T-helper 2 cell treated with Interferon-gamma antibody and Interleukin-4, amounts not matched to agents 5 μg/mL and 100 μg/mL, for 36 hours (primary cell): ENCODE measurements at places on chromosomes 16 and 17.
A peak's percentile ranks its signal among the peaks of the same experiment; 100 is the strongest.

- DNase-seq = no peak
These were observed 5.3 kb downstream of the NLK start for GRCh38 chr17:28047806-28048205.

DNA sequence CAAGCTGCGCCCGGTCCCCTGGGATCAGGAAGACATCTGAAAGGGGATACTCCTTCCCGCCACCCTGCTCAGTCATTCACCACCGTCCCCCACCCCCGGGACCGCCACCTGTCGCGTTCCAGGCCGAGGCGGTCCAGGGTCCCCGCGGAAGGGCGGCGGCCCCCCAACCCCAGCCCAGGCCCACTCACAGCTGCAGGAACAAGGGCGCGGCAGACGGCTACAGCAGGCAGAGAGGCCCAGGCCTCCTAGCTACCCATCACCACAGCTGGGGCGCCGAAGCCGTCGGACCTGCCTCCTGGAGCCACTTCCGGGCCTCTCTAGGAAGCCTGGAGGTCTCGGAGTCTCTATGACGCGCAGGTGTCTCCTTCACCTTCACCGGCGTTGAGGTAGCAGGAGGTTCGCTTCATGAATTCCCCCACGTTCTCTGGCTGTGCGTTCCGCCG lies at the start of gene SDR42E1:
SDR42E1 (minus strand) TSS at position 272 of the 443 bp plus-strand sequence. CDS start 10,612 bp downstream, outside the sequence.
- peak; percentile 22 for DNase-seq

DNA sequence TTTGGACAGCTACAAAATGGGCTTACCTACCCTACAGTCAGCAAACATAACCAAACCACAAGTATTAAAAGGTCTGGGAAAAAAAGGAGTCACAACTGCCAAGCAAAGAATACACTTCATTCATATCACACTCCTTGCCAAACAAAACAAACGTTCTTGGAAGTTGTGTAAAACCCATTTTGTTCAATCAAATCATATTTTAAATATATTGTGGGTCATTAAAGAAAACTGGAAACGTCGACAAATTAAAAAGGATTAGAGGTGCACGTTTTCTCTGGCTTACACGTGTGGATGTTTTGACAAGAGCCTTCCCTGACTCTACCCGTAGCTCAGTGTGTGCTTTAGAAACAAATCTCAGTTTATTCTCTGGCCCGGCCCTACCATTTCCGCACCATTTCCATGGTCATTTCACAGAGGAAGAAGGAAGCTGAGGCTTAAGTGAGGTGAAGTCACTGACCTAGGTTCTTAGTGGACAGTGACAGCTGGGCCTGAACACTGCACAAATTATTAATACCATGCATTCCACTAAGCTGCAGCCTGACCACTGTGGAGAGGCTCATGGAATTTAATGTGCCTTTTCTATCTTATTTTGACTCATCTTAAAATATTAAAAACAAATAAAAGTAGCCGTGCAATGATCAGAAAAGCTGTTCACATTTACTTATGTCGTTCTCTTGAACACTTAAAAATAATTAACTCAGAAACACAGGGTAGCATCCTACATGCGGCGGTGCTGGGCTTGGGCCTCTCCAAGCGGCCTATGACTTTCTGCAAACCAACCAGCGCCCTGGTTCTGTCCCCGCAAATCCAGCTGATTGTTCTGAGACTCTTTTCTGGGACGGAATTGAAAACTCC lies 968 bp downstream of the CEP112 start:
- DNase-seq = no peak

- peak; percentile 28 for DNase-seq
These were observed 11.4 kb downstream of the SLC5A10 start for GRCh38 chr17:18963126-18964017.

DNA sequence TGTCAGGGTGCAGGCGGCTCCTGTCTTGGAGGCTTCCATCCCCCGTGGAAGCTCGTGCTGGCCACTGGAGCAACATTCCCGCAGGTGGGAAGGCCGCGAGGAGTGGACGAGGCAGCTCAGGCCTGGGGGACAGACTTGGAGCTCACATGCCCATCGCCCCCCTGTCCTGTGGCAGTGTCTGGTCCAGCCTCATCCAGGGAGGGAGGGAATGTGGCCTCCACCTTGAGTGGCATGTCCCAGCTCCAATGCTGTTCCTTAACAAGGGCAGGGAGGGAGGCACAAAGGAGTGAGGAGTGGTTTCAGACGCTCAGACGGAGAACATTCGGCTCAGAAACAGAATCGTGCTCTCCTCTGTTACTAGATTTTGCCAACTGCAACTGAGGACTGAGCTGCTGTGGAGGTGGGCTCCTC lies 159.4 kb upstream of the CHMP6 start:
- DNase-seq = no peak

DNA sequence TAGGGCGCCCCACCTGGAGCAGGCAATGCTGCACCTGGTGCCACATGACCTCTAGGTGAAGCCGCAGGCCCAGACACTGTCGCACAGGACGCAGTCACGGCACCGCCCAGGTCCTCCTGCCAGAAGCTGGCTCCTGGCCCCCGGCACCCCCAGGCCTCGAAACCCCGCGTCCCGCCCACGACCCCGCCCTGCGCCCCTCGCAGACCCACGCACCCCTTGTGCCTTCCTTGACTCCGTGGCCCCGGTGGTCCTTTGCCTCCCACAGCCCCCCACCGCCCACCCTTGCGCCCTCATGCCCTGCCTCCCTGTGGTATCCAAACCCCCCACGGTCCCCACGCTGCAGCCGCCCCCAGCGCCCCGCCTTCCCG lies 6.3 kb upstream of the C1QTNF8 start:
- DNase-seq = no peak

GRCh38 chr16:89164436-89164835 lies 7.1 kb upstream of the CDH15 start:
- no peak for DNase-seq

- no peak for DNase-seq
These were observed 61.7 kb upstream of the XYLT1 start for GRCh38 chr16:17532338-17532995.

DNA sequence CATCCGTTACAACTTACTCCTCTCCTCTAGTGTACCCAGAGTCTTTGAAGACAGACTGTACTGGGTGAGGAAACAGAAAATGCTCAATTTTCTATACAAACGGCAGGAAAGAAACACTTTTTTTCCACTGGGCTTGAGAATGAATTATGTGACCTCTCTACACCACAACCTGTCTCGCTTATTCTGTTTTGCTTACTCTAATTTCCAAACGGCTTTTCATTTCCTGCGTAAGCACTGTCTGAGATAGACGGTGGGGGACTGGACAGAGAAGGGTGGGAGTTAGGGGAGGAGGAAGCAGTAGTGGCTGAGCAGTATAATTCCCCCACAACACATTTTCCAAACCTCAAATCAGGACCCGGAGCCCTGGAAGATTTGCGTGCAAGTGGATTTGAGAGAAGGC lies 191.4 kb upstream of the SDK2 start:
- DNase-seq = no peak

DNA sequence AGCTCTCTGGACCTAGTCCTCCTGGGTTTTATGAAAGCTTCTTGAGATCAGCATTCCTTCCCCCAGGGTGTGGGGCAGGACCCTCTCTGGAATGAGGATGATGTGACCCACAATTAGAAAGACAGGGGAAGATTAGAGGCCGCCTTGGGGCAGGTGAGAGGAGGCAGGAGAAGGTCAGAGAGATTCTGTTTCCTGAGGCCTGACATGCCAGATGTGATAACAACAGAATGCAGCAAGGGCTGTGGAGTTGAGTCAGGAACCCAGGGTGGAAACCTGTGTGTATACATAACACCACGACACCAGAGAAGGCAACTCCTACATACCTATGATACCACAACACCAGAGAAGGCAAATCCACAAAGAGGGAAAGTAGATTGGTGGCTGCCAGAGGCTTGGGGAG lies 5.4 kb upstream of the SLC5A10 start:
- DNase-seq = no peak

GRCh38 chr17:75843577-75844529 lies at the start of gene UNC13D:
Gene UNC13D (minus strand): TSS chr17:75844404. CDS start chr17:75844337, 67 bp downstream.
- peak; percentile 54 for DNase-seq

DNA sequence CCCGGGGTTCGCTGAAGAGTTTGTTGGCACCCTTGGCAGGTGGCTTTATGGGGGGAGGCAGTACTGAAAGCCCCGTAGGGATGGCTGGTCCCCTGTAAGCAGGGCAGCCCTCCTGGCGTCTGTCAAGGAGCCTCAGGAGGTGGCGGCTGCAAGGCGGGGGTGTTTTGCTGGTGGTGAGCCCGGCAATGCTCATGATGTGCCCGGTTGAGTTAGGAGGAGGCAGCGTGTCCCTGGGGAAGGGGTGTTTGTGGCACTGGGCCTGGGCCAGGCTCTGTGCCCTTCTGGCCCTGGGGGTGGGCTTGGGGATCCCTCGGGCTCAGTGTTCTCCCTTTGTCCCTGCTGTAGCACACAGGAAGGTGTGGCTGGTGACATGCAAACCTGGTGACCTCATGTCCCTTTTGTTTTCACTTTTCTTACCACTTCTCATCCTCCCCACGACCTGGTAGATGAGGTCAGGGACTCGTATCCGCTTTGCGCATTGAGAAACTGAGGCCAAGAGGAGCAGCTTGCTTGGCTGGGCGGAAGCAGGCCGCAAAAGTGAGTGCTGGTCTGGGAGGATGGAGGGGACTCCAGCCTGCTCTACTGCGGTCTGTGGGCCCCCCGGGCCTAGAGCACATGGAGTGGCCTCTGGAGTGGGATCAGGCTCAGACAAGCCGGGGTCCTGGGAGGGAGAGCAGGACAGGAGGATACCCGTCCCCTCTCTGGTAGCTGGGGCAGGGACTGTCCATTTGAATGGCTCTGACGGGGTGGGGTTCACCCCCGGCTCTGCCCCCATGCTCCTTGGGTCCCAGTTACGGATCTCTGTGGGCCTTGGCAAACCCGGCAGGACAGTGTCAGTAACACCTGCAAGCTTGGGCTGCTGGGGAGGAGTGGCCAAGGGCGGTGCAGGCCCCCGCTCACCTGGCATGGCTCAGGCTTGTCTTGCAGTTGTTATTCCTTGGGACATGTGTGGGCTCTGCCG lies 2.2 kb downstream of the SNN start:
- DNase-seq = peak; percentile 26

- DNase-seq = no peak
These were observed 29.7 kb downstream of the CDK5R1 start for GRCh38 chr17:32516450-32516849.

DNA sequence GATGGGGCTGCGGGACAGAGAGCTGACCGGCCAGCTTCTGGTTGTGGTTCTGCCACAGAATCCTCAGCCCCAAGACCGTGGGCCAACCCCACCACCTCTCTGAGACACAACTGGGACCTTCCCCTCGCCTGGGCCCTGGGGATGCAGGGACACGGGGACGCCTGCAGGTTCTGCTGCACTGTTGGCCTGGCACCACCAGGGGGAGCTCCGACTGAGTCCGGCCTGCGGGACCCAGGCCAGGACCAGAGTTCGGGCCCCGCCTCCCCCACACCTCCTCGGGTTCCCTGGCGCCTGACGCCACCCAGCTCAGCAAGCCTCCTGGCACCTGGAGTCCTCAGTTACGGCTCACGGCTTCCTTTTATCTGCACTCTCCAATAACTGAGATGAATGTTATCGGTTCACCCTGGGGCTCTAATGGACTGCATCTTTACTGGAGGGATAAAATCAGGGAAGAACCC lies 27.3 kb downstream of the TBC1D16 start:
- peak; percentile 66 for DNase-seq

- DNase-seq = no peak
These were observed 1.8 kb upstream of the PCGF2 start for GRCh38 chr17:38750044-38750311.

- DNase-seq = no peak
These were observed 6.0 kb upstream of the TLCD3A start for GRCh38 chr17:726271-726919.

- no peak for DNase-seq
These were observed 11.4 kb downstream of the CFAP97D1 start for GRCh38 chr17:43791589-43791988.

GRCh38 chr16:89060207-89060794 lies 33.4 kb upstream of the ACSF3 start:
- DNase-seq = no peak

DNA sequence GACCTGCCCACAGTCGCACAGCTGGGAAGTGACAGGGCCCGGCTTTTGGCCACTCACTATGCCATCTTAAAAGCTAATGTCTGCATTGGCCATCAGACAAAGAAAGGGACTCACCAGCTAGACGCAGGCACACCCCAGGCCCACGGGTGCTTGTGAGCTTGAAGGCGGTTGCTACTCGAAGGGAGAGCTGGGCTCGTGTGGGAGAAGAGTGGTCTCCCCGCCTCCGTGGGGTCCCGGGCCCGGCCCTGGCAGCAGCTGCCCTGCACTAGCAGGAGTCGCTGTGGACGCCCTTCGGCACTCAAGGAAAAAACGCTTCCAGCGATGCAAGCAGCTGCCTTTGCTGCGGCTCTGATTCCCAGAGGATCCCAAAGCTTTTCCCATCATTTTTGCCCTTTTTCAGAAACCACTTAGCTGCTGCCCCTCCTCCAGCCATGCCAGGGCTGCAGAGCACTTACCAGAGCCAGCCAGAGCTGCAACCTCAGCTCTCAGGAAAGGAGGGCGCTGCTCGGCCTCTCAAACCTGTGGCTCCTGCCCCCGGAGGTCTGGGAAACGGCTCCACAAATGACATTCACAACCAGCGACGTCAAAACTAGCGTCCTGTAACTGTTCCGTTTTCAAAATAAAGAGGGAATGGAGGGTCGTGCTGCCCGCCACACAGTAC lies 12.3 kb downstream of the TRPV1 start:
- no peak for DNase-seq

- DNase-seq = no peak
These were observed 3.6 kb downstream of the SDK2 start for GRCh38 chr17:73640691-73641090.

DNA sequence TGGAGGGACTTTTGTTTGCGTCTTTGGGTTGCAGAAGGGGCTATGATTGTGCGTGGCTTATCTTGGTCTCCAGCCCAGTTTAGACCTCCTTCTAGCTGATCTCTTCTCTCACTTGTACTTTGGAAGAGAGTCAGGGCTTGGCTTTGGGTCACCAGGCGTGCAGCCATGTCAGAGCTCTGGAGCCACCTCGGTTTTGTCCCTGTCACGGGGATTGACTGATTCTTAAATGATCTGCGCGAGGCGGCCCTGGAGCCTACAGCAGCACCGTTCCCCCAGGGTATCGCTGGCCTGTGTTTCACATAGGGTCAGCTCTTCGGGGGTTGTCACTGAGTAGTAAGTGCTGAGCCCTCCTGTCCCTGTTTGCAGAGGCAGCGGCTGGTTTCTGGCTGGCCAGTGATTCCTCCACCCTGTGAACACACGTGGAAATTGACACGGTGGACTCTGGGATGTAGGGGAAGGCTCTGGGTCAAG lies 209.8 kb upstream of the CHMP6 start:
- DNase-seq = no peak

DNA sequence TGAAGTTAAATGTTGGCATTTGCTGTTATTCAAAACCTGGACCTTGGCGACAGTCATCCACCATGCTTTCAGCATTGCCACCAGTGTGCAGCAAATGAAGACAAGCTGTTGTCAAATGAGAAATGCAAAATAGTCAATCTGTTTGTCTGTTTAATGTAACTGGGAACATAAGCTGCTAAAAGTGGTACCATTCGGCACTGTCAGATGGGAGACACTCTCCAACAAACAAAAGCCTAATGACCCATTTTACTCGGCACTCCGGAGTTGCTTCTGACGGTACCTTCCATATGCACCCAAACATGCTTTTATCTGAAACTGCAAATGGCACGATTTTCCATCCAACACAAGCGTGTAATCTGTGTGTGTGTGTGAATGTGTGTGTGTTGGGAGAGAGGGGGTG lies 297.8 kb downstream of the MAF start:
- no peak for DNase-seq

GRCh38 chr16:90081606-90081970 lies 4.5 kb upstream of the PRDM7 start:
- DNase-seq = no peak

GRCh38 chr17:1241929-1242328 lies 28.3 kb upstream of the BHLHA9 start:
- DNase-seq = no peak

GRCh38 chr17:17416007-17416399 lies 60.8 kb upstream of the MED9 start:
- no peak for DNase-seq
